ENCODE measurements at places on chromosomes 11 and 22.

- DNase-seq, result no peak
These were observed 1.2 kb downstream of the PTS start for GRCh38 chr11:112227471-112227870.

GRCh38 chr11:88377144-88377543 lies 39.6 kb upstream of the CTSC start:
- DNase-seq, result no peak

DNA sequence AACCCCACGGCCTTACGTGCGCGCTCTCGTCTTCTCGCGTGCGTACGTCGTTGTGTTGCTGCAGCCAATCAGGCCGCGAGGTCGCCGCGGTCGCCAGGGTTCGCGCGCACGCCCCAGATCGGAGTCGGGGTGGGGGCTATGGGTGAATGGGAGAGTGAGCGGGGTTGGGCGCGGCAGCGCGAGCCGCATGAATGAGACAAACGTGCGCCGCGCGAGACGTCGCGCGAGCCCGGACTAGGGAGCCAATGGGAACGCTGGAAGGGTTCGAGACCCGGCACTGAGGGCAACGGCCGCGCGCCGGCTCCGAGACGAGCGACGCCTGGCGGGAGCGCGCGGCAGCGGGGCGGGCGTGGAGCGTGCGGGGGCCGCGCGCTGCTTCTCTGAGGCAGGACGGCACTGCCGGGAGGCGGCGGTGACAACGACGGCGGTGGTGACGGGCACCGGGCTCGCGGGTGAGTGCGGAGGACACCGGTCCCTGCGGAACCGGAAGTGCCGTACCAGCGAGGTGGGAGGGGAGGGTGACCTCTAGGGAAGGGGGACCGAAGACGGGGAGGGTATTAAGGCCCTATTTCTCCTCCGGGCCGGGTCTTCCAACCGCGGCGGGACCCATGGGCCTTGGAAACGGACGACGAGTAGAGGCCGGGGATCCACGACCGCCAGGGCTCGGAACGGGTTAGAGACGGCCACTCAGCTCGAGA lies at the start of gene ZDHHC5:
TSS of gene ZDHHC5 (plus strand) at position 379 of the 698 bp plus-strand sequence. CDS start 4,977 bp downstream, outside the sequence.
- DNase-seq, result peak; percentile 99

- no peak for DNase-seq
These were observed 557.3 kb upstream of the ANO5 start for GRCh38 chr11:21635394-21636145.

GRCh38 chr22:21034989-21035388 lies 2.6 kb upstream of the SLC7A4 start:
- no peak for DNase-seq

- peak; percentile 58 for DNase-seq
These were observed 395.7 kb downstream of the MN1 start for GRCh38 chr22:27405672-27406388.

DNA sequence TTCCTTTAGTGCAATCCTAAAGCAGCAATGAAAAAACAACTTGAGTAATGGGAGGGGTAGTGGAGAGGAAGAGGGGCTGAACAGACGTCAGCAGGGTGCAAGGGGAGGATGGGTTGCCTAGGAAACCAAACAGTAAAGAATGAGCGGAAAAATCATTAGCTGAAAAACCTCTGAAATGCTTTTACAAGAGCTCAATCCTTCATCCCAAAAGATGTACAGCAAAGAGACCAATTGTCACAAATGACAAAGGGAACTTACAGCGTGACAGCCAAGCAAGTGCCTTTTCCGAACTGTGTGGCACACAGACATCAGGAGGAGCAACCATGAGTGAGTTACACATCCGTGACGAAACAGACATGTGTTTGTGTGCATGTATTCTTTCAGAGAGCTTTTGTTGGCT lies 104.6 kb downstream of the SIK3 start:
- peak; percentile 56 for DNase-seq

- DNase-seq, result no peak
These were observed 244.7 kb downstream of the ETS1 start for GRCh38 chr11:128342511-128343134.

- no peak for DNase-seq
These were observed 10.9 kb downstream of the SMCO4 start for GRCh38 chr11:93532281-93532789.

DNA sequence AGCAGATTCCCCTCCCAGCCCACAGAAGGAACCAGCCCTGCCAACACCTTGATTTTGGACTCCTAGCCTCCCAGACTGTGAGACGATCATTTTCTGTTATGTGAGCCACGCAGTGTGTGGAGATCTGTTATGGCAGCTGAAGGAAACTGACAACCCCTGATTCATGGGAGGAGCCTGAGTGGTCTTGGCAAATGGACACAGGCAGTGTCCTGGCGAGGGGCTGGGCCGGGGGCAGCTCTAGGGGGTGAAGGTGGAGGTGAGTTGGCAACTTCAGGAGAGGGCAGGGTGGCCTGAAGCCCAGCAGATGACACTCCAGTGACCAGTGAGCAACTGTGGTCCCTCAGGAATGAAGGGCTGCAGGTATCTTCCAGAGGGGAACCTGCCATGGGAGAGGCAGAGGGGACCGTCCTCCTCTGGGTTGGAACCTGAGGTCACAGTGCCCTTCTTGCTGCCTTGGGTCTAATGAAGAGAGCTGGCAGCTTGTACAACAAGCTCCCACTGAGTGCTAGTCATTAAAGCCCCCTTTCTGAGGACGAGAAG lies 82.7 kb downstream of the CSNK2A3 start:
- no peak for DNase-seq

DNA sequence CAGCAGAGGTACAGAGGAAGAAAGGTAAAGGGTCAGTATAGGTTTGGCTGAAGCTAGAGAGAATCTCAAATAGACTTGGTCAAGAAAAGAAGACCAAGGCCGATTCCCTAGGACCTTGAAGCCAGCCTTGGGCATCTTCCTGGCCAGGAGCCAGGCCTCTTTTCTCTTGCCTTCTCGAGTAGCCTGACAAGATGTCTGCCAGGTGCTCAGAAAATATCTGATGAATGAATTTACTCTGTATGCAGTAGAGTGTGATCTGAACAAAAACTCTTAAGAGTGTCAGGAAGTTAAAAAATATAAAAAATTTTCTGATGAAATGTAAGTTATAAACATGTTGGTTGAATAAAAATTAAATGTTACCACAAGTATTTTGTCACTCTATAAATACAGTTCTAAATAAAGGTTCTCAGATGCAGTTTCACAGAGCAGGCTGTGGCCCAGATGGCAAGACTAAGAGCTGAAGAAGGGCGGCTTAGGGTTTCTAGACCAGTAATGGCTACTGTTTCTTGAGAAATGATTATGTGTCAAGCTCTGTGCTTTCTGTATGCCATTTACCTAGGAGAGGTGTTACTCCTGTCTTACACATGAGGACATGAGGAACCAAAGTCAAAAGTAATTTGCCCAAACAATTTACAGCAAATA lies 98.1 kb downstream of the ATXN10 start:
- no peak for DNase-seq

GRCh38 chr11:112997857-112998466 lies 36.7 kb downstream of the NCAM1 start:
- no peak for DNase-seq

DNA sequence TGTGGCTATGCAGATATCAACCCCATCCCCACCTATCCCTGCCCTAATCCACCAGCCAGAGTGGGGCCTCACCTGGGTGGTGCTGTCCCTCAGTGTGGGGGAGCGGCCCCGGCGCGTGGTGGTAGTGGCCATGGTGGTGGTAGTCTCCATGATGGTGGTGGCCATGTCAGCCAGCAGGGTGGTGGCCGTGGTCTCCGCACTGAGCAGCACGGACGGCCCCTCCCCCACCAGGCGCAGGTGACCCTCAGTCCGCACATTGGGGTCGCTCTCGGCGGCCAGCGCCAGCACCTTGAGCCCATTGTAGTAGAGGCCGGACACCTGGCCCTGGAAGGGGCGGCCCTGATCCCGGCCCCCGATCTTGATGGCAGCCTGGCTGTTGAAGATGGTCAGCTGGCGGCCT lies 31.7 kb downstream of the SLC22A12 start:
- no peak for DNase-seq

DNA sequence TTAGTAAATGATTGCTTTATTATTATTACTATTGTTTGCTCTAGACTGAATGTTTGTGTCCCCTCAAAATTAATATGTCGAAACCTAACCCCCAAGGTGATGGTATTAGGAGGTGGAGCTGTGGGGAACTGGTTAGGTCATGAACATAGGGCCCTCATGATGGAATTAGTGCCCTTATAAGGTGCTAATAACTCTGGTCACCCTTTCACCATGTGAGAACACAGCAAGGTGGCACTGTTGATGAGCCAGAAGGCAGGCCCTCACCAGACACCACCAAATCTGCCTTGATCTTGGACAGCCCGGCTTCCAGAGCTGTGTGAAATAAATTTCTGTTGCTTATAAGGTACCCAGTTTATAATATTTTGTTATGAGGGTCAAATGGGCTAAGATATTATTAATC lies 95.8 kb downstream of the BDNF start:
- DNase-seq, result no peak

DNA sequence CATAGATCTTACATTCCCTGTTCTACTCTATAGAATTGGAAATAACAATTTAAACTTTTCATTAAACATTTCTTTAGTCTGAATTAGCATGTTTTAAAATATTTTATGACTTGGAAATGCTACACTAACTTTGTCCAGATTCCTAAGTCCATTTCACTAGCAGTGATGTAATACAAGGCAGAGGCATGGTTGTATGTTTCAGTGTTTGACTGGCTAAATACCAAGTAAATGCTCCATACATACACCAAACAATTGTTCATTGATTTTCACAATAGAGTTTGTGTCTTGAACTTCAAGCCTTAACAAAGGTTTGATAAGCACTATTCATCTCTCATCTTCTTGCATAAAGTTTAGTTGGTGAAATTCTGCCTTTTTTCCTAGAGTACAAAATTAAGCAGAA lies 13.5 kb downstream of the ZBED5 start:
- DNase-seq, result no peak

DNA sequence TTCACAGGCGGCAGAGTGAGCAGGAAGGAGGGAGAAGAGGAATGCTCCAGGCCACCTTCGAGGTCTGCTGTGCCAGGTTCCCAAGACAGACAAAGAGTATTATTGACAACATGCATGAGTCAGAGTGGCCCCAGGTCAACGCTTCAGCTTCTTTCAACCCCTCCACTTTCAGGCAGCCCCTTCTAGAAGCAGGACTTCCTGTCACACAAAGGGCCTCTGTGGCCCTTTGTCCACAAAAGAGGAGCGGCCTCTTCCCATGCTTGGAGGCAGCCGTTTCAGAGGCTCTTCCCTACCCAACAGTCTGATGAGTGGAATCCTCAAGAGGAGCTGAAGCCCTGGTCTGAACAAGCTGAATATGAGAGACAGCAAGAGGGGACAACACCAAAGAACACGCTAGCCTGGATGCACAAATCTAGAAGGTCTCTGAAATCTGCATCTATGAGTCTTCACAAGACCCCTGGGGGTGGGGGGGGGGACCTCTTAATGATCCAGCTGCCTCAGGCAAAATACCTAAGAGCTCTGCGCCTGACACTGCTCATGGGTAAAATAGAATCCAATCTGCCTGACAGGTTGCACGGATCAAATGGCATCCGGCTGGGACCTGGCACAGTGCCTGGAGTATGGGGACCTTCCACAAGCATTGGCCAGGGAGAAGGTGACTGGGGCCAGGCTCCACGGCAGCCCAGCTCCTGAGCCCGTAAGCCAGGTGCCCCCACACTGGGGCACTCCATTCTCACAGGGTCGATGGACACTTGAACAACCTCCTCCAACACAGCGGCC lies 67.5 kb downstream of the PACSIN2 start:
- DNase-seq, result no peak

DNA sequence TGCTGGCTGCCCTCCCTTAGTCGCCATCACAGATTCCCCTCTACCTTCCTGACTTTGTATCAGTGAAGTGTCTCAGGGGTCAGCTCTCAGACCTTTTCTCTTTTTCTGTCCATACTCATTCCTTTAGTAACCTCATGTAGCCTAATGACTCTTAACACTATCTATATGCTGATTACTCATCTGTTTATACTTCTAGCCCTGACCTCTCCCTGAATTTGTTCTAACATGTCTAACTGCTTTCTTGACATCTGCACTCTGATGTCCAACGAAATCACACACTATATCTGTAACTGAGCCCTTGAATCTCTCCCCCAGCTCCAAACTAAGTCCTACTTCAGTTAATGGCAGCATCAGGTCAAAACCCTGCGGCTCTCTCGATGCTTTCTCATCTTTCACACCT lies 135.8 kb upstream of the TIMP3 start:
- no peak for DNase-seq

DNA sequence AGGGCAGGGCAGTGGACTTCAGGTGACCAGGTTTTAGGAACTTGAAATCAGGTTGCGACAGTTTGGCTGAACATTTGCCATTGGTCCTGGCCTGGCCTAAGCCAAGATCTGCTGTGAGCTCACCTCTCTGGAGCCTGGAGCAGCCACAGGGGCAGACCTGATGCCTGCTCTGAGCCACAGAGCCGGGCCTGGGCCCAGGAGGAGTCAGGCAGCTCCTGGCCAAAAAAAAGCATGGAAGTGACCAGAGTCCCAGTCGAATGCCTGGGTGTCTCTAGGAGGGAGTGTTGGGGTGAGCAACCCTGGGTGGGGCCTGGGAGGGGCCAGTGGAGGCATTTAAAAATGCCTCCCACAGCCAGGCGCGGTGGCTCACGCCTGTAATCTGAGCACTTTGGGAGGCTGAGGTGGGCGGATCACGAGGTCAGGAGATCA lies 6.0 kb upstream of the OMP start:
- DNase-seq, result no peak

GRCh38 chr11:131814108-131814507 lies 443.7 kb downstream of the NTM start:
- DNase-seq, result no peak

DNA sequence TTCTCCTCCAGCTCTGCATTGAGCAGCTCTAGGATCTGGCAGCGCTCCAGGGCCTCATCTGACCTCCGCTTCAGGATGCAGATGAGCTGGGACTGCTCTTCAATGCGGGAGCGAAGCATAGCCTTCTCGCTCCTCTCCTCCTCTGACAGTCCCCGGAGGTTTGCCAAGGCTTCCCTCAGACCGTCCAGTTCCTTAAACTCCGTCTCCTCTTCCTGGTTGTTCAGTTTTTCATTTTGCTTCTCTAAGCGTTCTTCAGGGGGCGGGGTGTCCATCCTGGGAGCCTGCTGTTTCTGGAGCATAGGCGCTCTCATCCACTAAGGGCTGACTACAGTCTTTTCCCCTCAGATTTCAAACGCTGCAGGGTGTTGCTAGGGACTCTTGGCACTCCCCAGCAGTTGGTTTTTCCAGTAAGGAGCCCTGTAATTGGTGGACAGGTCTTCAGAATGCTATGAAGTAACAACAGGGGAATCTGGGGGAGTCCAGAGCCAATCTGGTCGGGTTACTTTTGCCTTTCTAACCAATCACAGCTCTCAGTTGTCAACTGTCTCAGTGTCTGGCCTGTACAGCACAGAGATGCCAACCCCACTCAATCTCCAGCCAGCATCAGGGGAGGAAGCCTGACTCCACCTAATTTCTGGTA lies at the start of gene CCDC89:
TSS of gene CCDC89 (minus strand) at position 376 of the 640 bp plus-strand sequence. CDS start at position 311, 65 bp downstream.
- DNase-seq, result peak; percentile 73

DNA sequence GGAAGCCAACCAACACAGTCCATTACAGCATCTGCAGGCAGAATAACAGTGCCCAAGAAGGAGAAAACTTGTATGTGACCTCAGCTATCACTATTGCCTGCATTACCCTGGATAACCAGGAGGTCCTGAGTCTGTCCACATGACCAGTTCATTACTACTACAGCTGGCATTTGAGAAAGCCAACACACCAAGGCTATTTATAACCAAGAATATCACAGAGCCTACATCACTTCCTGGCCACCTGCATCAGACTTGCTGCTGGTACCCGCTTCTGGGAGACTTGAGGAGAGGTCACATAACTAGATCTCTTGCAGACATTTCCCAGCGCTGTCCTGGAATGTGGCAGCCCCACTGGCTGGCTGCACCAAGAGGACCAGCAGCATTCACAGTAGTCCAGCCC lies 11.1 kb upstream of the OR56B4 start:
- DNase-seq, result no peak

All from right forelimb (tissue), 1 donor.